ENCODE measurements at places on chromosomes 4 and X.
A peak's percentile ranks its signal among the peaks of the same experiment; 100 is the strongest.

DNA sequence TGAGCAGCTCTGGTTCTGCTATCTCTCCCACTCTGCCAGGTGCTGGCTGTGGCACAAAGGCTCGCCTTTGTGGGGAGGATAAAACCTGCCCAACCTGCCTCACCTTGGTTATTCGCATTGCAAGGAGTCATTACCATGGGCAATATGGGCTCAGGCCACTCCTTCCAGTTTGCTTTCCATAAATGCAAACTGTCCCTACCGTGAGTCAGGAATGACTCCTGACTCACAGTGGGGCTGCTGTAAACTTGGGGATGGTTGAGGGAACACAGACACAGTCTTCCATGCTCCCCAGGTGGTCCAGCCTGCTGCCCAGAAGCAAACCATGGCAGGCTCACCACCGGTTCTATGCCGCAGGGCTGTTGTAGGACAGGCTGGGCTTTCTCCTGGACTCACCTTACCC lies 36.1 kb downstream of the COQ2 start:
- no peak for DNase-seq

DNA sequence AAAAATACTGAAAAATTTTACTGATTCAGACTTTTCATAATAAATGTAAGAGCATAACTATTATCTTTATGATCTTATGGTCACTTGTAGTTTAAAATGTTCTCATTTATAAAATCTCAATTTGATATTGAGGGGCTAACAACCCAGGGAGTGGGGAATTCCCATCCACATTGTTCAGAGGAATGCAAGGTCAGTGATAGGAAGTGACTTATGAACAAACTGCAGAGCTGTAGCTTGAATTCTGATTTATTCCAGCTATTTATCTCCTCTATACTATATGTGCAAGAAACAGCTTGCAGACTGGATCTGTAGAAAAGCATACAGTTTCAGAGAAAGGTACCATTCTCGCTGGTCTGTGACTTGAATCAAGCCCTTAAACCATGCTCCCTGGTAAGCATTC lies 61.6 kb downstream of the SEC24D start:
- no peak for DNase-seq

GRCh38 chrX:13835825-13836224 lies 18.9 kb upstream of the GPM6B start:
- DNase-seq = no peak

- no peak for DNase-seq
Measured at GRCh38 chrX:20488473-20488872, 221.8 kb upstream of the RPS6KA3 start.

GRCh38 chr4:133245226-133245625 lies 96.1 kb downstream of the PCDH10 start:
- no peak for DNase-seq

DNA sequence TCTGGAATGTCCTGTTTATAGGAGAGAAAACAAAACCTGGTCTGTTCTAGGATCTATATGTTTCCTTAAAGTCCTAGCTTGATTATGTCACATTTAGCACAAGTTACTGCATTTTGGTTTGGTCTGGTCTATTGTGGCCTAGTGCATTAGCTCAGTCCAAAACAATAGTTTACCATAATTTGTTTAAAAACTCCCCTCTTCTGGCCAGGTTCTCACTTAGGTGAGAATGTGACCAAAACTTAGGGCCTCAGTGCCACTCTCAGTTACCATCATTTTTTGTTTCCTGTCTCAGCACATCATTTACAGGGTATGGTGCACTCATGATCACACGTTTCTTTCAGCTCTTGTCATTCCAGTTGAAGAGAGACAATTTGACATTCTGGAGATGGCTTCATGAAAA lies 378.5 kb downstream of the KLHL4 start:
- no peak for DNase-seq

DNA sequence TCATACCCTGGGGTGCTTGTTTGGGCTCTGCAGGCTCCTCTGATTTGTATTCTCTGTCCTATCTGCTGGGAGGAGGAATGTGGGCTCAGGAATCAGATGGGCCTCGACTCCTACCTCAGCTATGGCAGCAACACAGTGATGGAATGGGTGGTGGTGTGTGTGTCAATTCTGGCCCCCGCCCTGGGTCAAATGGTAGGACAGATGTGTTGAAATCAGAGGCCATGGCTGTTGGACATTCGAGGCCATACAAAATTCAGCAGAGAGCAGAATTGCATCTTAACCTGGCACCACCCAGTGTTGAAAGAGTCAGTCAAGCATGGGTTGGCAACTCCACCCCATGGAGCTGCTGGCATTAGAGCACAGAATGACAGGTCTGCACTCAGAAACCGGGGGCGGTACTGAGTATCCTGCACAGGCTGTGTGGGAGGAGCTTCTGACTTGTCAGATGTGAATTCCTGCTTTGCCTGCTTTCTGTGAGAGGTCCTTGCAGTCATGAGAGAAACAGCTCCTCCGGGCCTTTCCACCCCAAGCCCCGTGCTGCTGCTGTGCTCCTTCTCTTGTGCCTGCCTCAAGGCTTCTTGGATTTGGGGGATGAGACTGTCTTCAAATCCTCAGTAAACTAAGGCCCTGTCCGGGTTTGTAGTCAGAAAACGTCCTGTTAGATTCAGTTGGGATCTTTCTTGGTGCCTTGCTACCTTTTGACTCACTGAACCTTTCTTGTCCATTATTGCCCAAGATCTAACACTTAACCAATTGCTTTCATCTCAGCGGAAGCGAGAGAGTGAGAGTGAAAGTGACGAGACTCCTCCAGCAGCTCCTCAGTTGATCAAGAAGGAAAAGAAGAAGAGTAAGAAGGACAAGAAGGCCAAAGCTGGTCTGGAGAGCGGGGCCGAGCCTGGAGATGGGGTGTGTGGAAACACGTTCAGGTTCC lies 13.0 kb downstream of the DKC1 start:
- DNase-seq = peak; percentile 22

DNA sequence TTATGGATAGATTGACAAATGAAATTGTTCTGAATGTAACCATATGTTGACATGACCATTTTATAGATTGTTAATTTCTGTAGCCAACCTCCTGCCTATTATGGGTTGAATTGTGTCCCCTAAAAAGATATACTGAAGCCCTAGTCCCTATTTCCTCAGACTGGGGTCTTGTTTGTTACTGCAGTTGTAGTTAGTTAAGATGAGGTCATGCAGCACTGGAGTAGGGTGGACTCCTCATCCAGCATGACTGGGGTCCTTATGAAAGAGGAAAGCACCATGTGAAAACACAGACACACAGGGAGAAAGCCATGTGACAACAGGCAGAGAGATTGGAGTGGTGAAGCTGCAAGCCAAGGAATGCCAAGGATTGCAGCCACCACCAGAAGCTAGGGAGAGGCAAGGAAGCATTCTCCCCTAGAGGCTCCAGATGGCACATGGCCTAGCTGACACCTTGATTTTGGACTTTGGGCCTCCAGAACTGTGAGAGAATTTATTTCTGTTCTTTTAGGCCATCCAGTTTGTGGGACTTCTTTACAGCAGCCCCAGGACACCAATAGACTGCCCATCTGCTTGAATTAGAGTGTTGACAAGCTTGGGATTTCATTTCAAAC lies 14.0 kb downstream of the MTM1 start:
- no peak for DNase-seq

- no peak for DNase-seq
Measured at GRCh38 chr4:185213877-185214276, 4.5 kb downstream of the SNX25 start.

DNA sequence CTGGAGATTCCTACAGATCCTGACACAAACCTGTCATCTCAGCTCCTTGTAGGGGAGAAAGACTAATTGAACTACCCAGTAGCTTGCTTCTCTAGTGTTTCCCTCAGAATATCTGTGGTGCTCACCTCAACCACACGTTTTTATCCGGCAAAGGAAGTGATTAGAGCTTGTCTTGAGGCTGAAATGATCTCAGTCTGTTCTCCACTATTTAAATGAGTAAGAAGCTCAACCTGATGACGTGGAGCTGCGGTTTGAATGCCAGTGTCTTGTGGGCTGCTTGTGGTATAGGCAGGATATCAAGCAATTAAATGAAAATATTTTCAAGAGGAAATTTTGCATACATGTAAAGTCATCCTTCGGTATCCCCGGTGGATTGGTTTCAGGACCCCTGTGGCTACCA lies 270.2 kb downstream of the TLL1 start:
- no peak for DNase-seq

DNA sequence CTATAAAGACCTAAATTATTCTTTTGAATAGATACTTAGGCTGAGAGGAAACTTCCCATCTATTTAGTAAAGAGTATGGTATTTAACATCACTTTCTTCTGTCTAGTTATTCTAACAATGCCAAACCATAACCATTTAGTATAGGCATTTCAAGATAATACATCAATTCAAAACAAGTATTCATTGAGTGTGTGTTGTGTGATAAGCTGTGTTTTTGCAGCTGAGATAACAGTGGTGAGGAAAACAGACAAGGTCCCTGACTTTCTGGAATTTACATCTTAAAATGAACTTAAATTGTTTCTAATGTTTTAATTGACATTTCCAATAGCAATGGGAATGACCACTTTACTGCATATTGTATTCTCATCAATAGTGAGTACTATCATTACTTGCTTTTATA lies 22.4 kb upstream of the TSPAN5 start:
- DNase-seq = no peak

Measured in stimulated activated CD4-positive, alpha-beta T cell treated with anti-CD3 and anti-CD28 coated beads, Interleukin-12 subunit alpha, Interleukin-12 subunit beta, amount 100 ng/mL, for 4 hours (primary cell).